ENCODE measurements at places on chromosomes 5 and 9.

GRCh38 chr5:135429301-135430134 is 17.6 kb downstream of the DCANP1 start:
- DNase-seq, result no peak

DNA sequence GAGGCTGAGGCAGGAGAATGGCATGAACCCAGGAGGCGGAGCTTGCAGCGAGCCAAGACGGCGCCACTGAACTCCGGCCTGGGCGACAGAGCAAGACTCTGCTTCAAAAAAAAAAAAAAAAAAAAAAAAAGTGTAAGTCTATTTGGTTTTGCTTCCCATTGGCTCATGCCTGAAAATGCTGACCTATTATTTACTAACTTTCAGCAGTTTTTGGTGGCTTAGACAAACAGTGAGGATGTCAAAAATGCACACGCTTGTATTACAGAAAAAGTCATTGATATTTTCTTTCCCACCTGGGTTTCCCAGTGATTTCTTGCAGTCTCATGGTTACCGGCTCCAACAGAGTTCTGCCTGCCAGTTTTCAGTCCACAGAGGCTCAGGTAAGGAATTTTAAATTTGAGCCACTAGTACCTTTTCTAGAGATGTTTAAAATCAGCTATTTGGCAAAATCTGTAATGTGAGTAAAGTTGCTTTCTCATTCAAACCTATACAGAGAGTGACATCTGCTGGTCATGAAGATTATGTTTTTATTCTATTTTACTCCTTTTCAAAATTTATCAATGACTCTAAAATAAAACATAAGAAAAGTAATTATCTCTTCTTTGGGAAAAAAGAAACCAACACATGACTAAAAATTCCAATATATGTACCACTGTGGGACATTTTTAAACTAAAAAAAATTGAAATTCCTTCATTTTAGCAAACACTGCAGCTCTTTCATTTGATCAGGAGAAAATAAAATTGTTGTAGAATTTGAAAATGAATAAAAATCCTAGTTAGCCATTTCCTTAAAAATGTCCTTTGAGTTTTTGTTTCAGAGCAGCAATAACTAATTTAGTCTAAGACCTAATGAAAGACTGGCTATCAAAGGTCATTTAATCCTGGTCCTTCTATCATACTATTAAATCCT is 8.8 kb downstream of the FAM200C start:
- no peak for DNase-seq

DNA sequence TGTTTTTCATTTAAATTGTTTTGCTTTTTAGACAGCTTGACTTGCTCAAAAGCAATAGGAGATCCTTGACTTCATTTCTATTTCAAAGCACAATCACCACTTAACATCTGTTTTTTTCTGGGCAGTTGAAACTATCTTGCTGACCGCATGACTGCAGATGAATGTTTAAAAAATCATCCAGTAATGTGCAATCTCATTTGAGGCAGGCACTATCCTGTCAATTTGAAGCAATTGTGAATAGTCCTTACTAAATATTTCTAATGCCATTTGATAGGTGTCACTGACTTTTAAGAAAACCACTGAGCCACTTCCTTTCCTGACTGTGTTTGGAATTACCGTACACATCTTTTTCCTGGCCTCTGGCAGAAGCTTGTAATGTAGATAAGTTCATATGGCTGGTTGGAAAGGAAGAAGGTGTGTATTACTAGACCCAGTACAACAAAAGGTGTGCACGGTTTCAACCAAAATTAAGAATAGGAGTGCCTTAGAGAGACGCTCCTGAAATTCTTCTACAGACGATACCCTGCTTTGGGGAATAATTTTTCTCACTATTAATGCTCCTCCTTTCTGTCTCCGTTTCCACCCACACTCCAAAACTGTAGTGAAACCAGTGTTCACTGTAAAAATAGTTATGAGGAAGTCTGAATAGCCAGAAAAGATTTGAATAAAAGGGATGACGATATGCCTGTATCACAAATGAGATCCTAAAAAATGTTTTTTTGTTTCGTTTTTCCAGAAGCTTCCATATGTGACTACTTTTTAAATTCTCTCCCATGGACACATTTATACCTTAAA is 136.7 kb upstream of the MOCS2 start:
- no peak for DNase-seq

GRCh38 chr5:128956164-128956563 is 9.1 kb upstream of the SLC27A6 start:
- no peak for DNase-seq

DNA sequence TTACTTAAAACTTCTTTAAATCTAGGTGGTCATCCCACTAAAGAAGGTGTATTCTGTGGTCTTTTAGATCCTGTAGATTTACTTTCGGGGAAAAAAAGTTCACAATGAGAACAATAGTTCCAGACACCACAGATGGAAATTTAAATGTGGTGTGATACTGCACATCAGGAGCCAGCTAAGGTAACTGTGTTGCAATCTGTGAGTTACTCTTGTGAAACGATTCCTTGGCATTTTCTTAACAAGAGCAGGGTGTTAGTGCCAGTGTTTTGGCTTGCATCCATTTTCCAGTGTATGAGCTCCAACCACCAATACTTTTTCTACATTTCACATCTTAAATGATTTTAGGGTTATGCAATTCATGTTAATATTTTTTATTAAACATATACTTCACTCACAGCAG is 674.5 kb downstream of the CETN3 start:
- DNase-seq, result no peak

DNA sequence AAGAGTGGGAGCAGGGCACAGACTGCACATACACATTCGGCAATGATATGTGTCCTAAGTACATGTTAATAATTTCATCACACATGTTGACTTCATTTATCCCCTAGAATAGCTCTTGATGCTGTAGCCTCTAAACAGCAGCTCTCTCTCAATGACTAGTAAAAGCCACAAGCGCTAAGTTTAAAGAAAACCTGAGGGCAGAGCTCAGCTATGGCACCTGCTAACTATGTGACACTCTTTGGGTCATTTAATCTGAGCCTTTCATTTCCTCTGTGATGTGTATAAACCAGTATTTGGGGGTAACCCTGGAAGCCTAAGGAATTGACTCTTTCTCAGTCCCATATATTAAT is 140.6 kb upstream of the MOCS2 start:
- no peak for DNase-seq
